Glutamatergic neuron (in vitro differentiated cells): ENCODE measurements at places on chromosomes 5 and 9. TPM values are rescaled to one million over a fixed set of nuclear protein-coding genes. Genes with fewer than 3 reads are reported as not detected.

DAB2IP gene
- total RNA-seq: 32.9 TPM

COL15A1 gene
- total RNA-seq: not detected

CCDC192 gene
- not detected for total RNA-seq

INPP5E gene
- 35.2 TPM for total RNA-seq

NELFB gene
- 48.5 TPM for total RNA-seq

BRINP1 gene
- total RNA-seq: 14.0 TPM

BNC2 gene
- total RNA-seq: 15.2 TPM

SPACA9 gene
- 5.0 TPM for total RNA-seq

TPPP gene
- total RNA-seq: 44.5 TPM

ACOT12 gene
- not detected for total RNA-seq

ACSL6 gene
- 8.1 TPM for total RNA-seq

APBA1 gene
- 13.0 TPM for total RNA-seq

ANKS6 gene
- total RNA-seq: 15.9 TPM
